ENCODE measurements at places on chromosomes 11 and 22.

DNA sequence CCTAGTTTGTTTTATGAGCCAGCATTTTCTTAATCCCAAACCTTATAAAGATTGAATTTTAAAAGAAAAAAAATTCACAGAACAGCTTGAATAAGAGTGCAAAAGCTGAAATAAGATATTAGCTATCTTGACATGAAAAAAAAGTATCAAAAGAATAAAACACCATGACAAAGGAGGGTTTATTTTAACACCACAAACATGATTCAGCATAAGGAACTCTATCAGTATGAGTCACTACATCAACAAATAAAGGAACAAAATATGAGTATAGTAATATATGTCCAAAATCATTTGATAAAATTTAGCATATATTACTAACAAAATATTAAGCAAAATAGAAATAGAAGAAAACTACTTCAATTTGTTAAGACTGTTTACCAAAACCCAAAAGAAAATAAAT is 9.6 kb upstream of the LMO1 start:
- no peak for DNase-seq

DNA sequence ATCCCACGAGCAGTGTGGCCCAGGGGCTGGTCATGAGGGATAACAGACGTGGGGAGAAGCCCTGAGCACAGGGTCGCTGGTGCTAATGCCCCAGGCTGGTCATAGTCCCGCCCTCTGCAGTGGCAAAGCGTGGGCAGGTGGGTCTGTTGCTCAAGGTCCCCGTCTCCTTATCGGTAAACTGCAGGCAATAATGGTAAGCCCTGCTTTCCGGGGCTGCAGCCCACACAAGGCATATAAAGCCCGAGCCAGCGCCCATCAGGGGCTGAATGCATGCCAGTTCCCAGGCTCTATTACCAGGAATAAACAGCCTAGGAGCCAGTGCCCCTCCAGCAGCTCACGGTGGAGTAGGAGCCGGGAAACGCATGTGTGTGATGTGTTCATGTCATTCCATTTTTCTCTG is 261.0 kb downstream of the BRD1 start:
- no peak for DNase-seq

GRCh38 chr22:27438271-27438980 is 363.1 kb downstream of the MN1 start:
- DNase-seq, result no peak

DNA sequence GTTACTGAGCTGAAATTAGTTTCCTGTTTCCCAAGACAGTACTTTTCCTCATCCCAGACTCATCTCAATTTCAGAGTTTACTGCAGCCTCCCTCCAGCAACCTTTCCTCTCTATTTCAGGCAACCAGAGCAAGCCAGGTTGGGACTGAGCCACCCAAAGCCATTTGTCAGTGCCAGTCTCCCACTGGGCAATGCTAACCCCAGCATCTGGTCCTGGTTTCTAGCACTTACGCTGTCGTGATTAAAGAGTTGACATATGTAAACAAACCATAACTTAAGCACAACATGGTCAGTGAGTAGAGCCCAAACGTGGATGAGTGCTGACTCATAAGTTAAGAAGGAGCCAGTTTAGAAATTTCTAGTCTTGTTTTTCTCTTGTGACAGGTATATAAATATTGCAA is 119.6 kb upstream of the BLID start:
- DNase-seq, result no peak

GRCh38 chr11:128735935-128736605 is 42.2 kb downstream of the FLI1 start:
- no peak for DNase-seq

DNA sequence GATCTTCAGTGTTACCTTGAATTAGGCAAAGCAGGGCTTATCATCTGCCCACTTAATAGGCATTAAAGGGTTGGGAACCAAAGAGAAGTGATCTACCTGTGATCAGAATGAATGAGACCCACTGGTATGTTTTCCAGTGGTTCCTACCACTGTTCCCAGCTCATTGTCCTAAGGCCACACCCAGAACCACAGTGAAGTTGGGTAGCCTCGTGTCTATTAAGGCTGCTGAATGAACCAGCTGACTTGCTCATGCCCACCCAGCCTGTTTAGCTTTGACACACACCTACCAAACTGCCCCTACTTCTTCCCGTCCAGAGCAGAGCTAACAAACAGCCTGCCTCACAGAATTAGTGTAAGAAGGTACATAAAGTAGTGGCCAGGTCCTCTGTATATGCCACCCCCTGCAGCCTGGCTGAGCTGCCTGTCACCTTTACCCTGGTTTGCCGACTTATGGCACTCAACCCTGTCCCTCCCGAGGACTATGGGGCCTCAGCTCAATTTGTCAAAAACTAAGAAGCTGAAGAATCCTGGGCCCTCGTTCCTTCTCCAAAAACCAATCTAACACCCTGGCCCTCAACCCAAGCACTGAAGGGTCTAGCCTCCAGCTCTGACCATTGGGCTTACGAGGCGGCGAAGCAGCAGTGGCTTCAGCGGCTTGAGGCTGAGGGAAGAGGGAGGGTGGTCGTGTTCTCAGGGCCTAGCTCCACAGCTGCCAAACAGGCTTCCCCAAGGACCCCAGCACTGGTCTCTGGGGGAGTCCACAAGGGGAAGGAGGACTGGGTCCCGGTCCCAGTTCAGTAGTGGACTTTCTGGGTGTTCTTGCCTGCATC is 9.8 kb downstream of the UCP2 start:
- DNase-seq, result no peak

GRCh38 chr22:42978453-42979103 is 36.4 kb downstream of the PACSIN2 start:
- DNase-seq, result no peak

DNA sequence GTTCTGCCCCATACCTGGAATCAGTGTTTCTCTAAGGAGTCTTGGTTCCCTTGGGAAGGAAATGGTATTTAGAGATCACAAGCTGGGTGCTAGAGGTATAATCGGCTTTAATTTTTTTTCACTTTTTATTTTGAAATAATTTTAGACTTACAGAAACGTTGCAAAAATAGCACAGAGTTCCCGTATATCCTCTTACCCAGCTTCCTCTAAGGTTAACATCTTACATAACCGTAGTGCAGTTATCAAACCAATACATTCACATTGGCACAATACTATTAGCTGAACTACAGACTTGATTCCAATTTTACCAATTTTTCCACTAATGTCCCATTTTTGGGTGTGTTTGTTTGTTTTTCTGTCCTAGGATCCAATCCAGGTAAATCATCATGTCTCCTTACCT is 63.8 kb downstream of the RBX1 start:
- no peak for DNase-seq

DNA sequence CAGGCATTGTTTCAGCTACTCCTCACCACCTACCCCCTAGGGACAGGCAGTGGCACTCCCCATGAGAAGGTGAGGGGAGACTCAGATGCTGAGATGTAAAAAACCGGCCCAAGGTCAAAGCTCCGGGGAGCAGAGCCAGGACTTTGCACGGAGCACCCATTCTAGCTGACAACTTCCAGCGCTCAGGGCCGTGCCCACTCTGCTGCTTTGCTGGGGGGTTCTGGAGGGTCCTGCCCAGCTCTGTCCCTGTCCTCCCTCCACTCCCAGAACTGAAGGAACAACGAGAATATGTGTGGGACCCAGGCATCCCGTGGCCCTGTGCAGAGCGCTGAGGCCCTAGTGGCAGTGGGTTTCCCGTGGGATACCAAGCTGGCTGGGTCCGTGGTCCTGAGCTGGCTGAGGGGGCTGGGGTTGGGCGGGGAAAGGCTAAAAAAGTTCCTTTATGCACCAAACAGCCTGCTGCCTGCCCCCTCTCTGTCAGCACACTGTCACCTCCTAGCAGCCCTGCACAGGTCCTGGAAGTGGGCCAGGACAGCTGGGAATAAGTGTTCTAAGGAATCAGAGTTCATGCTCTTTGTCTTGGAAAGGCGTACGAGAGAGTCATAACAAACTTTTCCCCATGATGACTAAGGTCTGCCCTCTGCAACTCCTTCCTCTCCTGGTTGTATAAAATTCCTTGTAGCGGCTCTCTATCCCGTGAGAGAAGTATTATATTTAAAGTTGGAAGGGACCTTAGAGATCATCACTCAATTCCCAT is 1.9 kb downstream of the MS4A10 start:
- no peak for DNase-seq

- DNase-seq, result no peak
These were observed 2.6 kb downstream of the TBX10 start for GRCh38 chr11:67636962-67637361.

DNA sequence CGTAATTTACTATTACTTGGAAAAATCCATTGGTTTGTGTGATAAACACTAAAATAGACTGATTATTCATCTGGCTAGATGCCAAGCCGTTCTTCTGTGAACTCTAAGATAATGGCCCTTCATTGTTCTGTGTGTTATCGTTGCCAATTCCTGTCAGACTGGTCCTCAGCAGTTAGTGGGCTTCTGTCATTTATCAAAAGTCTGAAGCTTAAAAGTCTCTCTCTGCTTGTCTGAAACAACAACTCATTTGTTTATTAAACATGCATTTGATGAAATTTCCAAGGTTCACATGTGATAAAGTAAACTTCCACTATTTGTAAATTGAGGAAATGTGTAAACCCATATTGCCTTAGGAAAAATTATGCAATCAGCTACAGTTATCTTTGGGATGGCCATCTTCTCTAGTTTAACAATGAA is 21.1 kb upstream of the RDX start:
- DNase-seq, result no peak

DNA sequence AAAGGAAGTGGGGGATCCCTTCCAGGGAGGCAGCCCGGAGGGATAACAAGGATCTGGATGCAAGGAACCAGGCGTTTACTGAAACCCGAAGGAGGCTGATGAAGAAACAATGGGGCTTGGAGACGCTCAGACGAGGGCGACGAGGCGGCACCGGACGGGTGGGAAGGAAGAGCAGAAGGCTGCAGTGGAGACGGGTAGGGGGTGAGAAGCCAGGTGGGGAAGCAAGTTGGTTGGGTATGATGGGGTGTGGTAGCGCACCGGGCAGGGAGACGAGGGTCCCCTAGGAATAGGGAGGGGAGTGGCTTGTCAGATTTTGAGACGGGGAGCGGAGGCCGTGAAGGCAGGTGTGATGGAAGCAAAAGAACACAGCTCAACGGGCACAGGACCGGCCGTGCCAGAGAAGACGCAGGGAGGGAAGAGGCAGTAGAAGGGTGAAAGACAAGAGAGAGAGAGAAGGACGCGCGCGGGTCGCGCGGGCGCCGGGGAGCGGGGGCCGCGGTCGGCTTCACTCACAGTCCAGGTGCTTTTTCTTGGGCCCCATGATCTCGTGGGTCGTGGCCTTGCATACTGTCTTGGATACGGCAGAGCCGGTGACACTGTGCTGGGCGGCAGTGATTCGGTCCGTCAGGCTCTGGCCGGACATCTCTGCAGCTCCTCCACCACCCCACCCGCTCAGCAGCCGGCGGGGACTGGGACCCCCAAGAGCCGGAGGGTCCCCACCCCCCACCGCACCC is 579 bp downstream of the PICALM start:
- peak; percentile 16 for DNase-seq
